Activated naive CD4-positive, alpha-beta T cell treated with anti-CD3 and anti-CD28 coated beads, Interleukin-2, amount 50 U/mL, for 72 hours (primary cell): ENCODE measurements at places on chromosomes 4 and X. TPM values are rescaled to one million over a fixed set of nuclear protein-coding genes. Genes with fewer than 3 reads are reported as not detected.
A peak's percentile ranks its signal among the peaks of the same experiment; 100 is the strongest.

The GABRG1 gene
- not detected for total RNA-seq

The SERTM2 gene
- total RNA-seq, result not detected

The MAGEA8 gene
- not detected for total RNA-seq

The AWAT2 gene
- total RNA-seq, result 0.30 TPM

The HPGD gene
- total RNA-seq, result 5.8 TPM

- no peak for DNase-seq
Observed at GRCh38 chr4:175277816-175278215, 359.7 kb downstream of the ADAM29 start.

DNA sequence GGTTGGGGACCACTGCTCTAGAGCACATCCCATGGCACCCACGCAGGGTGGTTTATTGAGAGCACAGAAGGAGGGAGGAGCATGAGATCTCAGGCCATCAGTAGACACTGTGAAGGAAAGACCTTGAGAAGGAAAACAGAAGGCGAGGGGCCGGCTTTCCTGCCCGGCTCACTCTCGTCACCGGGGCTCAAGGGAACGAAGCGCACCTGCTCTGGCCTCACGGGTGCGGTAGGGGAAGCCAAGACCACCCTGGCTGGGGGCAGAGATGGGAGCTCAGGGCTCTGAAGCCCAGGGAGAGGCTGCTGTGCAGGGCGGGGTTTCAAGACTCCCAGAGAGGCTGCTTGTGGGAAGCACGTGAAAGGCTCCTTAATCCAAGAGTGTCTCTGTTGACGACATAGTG is 105.9 kb downstream of the TNIP2 start:
- no peak for DNase-seq

- no peak for DNase-seq
Observed at GRCh38 chrX:44961817-44962607, 89.0 kb downstream of the KDM6A start.

DNA sequence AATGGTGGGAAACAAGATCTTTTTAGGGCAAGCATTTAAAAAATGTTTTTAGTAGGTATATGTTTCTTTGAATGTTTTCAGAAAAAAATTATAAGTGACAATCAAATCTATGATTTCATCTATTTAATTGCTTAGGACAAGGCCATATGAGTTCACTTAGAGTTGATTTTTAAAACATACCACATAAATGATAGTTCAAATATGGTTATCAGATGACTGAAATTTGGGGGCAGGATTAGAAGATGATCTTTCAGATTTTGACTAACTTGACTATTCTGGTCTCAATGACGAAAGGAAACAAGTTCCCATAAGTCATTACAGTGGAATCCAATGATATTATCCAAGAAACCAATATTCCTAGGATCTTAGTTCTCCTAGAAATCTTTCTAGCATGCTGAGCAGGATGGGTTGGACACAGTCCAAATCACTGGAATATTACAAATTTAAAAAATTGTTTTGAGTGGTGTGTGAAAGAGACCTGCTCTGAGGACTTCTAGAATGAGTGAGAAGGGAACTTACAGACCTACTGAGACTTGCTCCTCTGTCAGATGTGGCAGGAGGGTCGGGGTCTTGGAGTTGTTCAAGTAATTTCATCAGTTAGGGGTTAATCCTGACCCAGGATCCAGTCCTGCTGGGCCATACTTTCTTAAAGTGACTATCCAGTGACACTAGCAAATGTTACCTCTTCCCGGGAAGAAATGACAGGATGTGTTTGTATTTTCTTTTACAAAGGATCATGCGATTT is 20.0 kb downstream of the RHOH start:
- DNase-seq, result no peak

DNA sequence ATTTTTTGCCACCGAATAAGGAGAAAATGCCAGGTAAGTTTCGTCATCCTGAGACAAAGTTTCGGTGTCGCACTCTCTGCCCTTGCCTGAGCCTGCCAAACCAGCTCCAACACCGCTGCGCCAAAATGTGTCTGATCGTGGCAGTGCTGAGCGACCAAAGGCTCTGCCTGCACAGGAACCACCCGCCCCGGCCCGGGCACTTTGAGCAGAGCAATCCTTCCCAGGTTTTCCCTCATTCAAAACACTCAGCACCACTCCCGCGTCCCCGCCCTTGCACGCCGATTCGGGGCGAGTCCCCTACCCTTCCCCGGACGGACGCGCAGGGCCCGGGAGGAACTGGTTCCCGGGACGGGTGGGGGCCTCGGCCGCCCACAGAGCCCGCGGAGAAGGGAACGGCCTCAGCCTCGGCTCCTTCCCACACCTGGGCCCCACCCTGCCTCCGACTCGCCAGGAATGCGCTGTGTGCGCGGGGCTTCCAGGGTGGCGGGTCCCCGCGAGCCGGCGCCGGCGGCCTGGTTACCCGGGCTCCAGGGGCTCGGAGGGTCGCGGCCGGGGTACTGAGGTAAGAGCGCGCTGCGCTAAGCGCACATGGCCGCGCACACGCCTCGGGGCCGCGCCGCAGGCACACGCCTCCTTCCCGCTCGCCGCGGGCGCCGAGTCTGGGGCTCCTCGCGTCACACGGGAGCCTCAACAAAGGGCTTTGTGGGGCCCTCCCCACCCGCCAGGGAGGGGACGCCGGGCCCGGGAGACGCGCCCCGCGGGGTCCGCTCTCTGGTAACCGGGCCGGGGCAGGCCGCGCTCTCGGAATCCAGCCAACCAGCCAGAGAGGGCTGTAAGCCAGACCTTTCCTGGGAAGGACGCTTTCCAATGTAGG is at the start of gene C4orf36:
Gene C4orf36 (minus strand): TSS at position 661 of the 874 bp plus-strand sequence. CDS start 902 bp downstream, outside the sequence.
- DNase-seq, result peak; percentile 40

DNA sequence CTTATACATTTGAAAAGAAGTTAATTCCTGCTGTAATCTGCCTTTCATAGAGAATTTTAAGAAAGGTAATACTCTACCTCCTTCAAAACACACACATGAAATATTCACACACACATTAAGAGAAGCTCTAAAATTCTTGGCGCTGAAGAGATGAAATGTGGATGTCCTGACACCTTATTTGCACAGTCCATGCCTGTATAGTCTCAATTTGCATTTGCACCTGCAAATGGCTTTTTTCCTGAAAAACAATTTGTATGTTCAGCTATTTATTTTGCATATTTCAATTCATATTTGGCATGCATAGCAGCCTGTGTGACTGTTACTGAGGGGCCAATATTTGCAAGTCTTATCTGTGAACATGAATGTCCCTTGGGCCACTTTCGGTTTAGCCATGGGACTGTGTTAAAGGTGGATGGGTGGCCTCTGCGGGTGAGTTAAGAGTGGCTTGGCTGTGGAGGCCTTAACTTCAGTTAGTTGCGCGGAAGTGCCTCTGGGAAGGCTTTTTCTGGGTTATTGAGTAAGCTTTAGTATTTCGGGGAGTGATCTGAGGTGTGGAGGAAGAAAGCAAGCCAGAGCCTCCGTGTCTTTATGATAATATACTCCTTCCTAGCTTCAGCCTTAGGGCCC is 443.3 kb upstream of the FAT1 start:
- DNase-seq, result no peak

DNA sequence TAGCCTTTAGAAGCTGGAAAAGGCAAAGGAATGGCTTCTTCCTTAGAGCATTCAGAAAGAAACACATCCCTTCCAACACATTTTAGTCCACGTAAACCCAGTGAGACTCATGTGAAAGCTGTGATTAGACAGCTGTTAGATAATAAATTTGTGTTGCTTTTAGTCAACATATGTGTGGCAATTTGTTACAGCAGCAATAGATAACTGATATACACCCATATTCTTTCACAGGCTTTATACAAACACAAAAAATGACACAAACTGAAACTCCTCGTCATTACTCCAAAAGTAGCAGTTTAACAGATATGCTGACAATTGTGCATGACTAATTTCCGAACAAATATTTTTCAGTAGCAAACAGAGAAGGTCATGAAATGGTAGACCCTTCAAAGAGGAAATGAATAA is 65.3 kb downstream of the ANTXR2 start:
- no peak for DNase-seq

DNA sequence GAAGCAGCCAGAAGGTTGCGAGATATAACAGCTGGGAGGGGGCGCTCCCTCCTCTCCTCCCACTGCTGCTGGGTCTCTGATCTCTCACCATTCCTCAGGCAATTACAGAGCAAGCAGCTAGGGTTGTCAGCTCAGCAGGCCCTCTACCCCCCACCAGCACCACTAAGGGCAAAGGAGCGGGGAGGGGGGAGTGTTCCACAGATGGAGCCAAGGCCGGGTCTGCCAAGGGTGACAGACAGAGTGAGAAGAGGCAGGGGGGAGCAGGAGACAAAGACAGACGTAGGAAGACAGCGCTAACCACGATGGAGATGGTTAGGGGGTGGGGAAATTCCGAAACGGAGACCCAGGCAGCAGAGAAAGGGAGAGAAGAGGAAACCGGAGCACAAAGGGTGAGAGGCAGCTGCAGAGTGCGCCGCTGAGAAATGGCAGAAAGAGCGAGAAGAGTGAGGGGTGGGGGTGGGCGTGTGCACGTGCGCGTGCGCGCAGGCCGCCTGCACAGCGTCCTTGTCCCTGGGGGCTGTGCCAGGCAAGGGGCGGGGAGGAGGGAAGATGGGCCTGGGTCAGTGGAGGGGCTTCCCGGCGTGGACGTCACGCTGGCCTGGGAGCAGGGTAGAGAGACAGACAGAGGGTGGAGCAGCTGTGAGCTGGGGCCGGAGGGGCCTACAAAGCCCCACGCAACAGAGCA is 6.9 kb downstream of the L1CAM start:
- no peak for DNase-seq

DNA sequence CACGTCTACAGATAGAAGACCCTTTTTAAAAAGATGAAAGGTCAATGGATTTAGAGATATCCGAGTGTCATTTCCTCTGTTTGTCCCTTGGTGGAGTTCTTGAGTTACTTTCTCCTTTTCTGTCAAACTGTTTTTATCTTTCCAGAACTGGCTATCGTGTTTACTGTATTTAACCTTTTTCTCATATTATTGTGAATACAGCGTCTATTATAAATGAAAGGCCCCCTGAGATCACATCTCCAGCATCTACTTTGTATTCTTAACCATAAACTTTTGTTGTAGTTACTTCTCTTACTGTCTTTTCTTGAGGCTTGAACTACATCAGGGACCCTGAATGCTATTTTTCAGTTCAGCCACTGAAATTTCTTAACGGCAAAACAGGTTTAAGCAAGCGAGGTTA is 4.0 kb upstream of the PCDH7 start:
- no peak for DNase-seq

GRCh38 chr4:7434766-7435150 is at the start of gene PSAPL1:
PSAPL1 (minus strand) TSS chr4:7434930; CDS start chr4:7434879, 51 bp downstream.
- DNase-seq, result no peak

- no peak for DNase-seq
Observed at GRCh38 chrX:119411959-119412358, 12.8 kb downstream of the SLC25A43 start.

GRCh38 chr4:15254236-15254880 is 173.5 kb upstream of the C1QTNF7 start:
- no peak for DNase-seq

GRCh38 chrX:24619647-24620046 is 27.5 kb downstream of the PCYT1B start:
- no peak for DNase-seq

The ANK2 gene
- total RNA-seq, result 5.4 TPM

DNA sequence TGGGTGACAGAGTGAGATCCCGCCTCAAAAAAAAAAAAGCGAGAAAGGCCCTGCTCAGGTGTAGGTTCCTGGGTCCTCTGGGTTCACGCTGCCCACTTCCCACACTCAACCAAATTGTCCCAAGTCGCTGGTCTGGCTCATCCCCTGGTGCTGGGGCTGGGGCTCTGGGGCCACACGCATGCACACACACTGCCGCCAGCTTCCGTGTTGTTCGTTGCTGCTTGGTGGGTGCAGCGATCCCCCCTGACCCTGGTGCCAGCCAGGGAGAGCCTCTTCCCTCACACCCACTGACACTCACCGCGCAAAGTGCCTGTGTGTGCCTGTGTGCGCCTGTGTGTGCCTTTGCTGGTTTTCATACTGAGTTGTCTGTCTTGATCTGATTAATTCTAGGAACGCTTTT is 124.1 kb upstream of the NKX1-1 start:
- DNase-seq, result no peak

The ARAP2 gene
- total RNA-seq, result 24.5 TPM

GRCh38 chr4:54709400-54709799 is 51.6 kb downstream of the KIT start:
- no peak for DNase-seq

DNA sequence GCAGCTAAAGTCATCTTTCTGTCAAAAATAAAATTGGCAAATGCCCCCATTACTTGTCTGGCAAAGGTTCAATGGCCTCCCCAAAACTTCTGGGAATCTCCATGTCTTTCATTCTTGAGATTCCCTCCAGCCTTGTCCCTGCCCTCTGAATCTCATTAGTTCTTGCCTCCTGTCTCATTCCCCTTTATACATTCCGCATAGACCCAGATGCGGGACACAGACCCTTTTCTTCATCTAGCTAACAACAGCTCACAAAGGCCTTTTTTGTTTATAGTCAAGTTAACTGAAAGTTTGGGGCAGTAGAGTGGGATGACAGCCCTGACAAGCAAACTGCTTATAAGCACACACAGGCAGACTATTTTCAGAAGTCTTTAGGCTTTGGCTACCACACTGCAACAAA is 306.1 kb upstream of the FAM241A start:
- no peak for DNase-seq
